ENCODE measurements at places on chromosomes 12 and 14. TPM values are rescaled to one million over a fixed set of nuclear protein-coding genes. Genes with fewer than 3 reads are reported as not detected.
A peak's percentile ranks its signal among the peaks of the same experiment; 100 is the strongest.

GRCh38 chr12:98738002-98738401 lies 92.9 kb downstream of the APAF1 start:
- no peak for DNase-seq

Gene RHEBL1
- 3.0 TPM for total RNA-seq

GRCh38 chr12:6158749-6159148 lies 34.3 kb upstream of the VWF start:
- DNase-seq: no peak

GRCh38 chr12:103877934-103878510 lies 37.0 kb upstream of the NT5DC3 start:
- DNase-seq: peak; percentile 74

DNA sequence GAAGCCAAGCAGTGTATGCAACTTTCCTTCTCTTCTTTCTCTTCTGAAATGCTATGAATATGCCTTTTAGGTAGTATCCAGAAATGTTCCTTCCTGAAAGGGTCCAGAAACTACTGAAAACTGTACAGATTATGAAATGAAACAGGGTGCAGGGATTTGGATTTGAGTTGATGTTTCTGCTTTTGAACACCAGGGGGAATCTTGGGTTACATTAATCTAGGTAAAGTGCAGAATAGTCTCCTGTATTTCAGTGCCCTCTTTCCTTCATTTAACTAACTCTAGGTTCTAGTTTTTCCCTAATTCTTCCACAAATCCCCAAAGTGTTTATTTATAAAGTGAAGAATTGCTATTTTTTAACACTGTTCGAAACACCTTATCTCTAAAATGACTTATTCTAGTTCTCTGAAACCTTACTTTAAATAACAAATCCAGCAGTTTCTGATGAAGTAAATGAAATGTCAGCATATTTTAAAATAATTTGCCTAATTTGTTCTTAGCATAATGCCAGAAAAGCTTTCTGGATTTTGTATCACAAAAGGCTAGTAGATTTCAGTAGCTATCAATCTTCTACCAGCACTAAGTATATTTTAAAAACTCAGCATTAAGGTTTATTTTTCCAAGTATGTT lies 111.9 kb downstream of the LRRK2 start:
- no peak for DNase-seq

- peak; percentile 65 for DNase-seq
Measured at GRCh38 chr12:9732921-9733461, at the start of gene CLECL1. TSS of gene CLECL1 (minus strand) at chr12:9733097.

- no peak for DNase-seq
Measured at GRCh38 chr12:108907839-108908351, 28.0 kb downstream of the DAO start.

Gene CLEC4C
- 0.39 TPM for total RNA-seq

GRCh38 chr12:122308811-122309210 lies 42.5 kb upstream of the VPS33A start:
- DNase-seq: no peak

Gene MANSC1
- 0.73 TPM for total RNA-seq

Gene SLC6A15
- 0.39 TPM for total RNA-seq

- DNase-seq: no peak
Measured at GRCh38 chr14:59342516-59343484, 122.4 kb downstream of the GPR135 start.

Gene ACOT2
- total RNA-seq: 6.9 TPM

Gene PTPN21
- not detected for total RNA-seq

DNA sequence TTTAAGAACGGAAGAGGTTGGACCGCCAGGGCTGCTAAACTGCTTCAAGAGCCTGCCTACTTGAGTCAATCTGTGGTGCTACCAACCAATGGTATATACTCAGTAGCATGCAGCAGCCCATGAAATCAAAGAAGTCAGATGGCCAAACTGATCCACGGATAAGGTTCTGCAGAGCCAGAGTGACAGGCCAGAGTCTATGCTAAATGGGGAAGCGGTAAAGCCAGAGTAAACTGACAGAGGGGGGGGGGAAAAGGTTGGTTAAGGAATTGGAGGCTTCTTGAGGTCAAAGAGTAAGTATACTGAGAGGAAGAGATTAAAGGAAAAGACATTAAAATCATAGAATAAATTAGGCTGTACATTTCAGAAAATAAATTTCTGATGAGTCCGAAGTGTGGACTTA lies 15.4 kb upstream of the SLC6A13 start:
- no peak for DNase-seq

Gene GALNT9
- total RNA-seq: 0.71 TPM

- DNase-seq: no peak
Measured at GRCh38 chr12:50840809-50841487, 1.8 kb upstream of the TMPRSS12 start.

DNA sequence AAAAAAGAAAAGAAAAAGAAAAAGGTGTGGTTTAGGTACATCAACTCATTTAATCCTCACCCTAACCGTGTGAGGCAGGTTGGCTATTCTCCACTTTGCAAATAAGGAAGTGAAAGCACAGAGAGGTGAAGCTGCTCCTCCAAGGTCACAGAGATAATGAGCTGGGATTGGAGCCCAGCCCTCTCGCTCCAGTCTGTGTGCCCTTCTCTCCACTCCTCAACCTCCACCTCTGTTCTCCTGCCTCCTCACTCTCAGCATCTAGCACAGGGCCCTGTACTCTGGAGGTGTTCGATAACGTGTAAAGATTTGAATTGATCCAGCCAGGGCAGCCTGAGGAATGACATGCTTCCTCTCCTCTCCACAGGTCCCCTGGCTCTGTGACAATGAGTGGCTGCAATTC lies 502.3 kb downstream of the TMEM132D start:
- no peak for DNase-seq

Gene SERPINA3
- total RNA-seq: not detected

- no peak for DNase-seq
Measured at GRCh38 chr12:132393991-132394949, 64.9 kb upstream of the GALNT9 start.

GRCh38 chr12:127750076-127750840 lies 516.7 kb upstream of the TMEM132C start:
- DNase-seq: no peak

Gene SETD3
- total RNA-seq: 35.3 TPM

GRCh38 chr14:104639885-104640548 lies 35.4 kb upstream of the TMEM179 start:
- DNase-seq: peak; percentile 77

DNA sequence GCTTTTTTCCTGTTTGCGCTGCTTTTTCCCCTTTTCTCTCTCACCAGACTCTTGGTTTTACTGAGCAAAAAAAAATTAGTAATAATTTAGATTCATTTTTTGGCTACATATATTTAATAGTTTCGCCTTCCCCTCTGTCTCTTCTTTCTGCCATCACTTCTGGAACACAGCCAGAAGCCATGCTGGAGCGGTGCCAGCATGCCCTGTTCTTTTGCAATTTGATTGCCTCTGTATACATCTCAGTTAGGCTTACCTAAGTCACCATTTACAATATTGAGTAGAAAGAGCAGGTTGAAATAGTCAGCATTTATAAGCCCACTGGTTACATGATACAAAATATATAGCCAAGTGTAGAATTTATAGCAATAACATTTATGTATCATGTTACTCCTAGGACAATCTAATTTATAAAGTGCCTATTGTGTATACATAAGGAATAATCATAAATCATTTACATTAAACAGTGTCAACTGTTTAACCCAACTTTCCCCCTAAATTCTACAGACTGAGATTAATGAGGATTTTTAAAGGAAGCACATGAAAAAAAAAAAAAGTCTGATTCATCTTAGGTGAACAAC lies 413.8 kb upstream of the SOX5 start:
- DNase-seq: no peak

GRCh38 chr12:65208964-65209654 lies 39.7 kb downstream of the LEMD3 start:
- DNase-seq: no peak

Gene ZBTB39
- total RNA-seq: 15.6 TPM

Gene TMEM121
- 1.0 TPM for total RNA-seq

DNA sequence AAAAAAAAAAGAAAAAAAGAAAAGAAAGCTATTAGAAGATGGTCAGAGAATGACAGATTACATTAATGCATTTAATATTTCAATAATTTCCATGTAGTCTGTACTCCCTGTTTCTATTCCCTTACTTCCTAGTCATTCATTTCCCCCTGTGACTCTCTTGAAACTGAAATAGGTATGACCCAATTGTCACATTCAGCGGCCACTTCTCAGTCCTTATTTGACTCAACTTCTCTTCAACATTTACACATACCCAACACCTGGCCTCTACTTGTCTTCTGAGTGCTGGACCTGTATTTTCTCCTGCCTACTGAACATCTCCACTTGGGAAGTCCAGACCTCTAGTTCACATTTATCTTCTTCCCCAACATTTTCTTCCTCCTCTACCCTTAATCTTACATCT lies 7.2 kb downstream of the EEA1 start:
- DNase-seq: no peak

DNA sequence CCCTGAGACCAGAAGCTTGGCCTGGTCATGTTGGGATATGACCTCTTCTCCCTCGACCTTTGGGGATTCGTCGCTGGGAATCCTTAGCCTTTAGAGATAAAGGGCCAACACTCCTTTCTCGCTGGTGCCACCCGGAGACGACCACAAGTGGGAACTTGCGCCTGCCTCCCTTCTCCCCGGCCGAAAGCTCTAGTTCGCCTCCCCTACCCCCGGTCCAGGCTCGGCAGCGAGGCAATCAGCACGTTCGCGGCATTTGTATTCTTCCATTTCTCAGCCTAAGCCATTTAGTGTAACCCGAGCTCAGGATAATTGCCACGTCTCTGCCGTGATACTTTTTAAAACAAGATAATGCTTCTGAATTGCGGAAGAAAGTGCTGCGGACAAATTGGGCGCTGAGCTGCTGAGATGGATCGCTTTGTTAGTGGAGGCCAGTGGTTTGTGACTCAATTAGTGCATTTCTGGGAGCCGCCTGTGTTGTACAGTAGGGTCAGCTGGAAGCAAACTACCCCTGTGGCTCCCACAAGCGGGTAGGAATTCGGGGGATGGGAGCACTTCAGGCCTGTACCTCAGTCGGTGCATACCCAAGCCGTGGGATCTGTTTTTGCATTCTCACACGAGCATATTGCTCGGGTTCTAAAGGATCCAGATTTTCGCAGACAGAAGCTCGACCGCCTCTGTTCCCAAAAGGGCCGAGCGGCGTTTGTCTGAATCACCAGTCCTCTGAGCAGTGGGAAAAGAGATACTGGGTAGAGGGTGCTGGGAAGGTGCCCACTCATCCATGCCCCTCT lies 6.8 kb upstream of the SIX1 start:
- peak; percentile 59 for DNase-seq

Gene ERO1A
- 32.8 TPM for total RNA-seq

GRCh38 chr12:75291014-75291413 lies 39.1 kb downstream of the CAPS2 start:
- no peak for DNase-seq

Gene JPH4
- not detected for total RNA-seq

Gene ADCY4
- total RNA-seq: 7.8 TPM

GRCh38 chr12:21528953-21529352 lies 2.9 kb downstream of the SPX start:
- DNase-seq: no peak

- no peak for DNase-seq
Measured at GRCh38 chr12:27060740-27061139, 21.6 kb downstream of the C12orf71 start.

- no peak for DNase-seq
Measured at GRCh38 chr12:42744539-42745182, 155.1 kb upstream of the PRICKLE1 start.

DNA sequence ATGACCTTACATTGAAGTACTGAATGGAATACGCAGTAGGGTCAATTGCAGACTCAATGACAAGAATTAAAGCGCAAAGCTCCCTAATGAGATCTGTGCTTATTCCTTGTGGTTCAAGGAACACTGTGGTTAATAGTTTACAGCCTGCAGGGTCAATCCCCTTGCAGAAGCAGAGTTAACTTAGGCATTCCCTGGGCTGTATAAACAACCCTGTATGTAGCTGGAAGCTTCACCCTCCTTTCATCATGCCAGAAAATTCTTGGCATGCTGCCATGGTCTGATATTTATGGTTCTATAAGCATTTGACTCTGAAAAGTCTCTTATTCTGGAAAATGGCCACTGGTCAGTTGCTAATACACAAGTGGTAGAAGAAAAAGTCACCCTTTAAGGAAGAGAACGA lies 227.7 kb downstream of the NOVA1 start:
- DNase-seq: no peak

- DNase-seq: no peak
Measured at GRCh38 chr12:130569521-130569920, 146.6 kb downstream of the RIMBP2 start.

- DNase-seq: no peak
Measured at GRCh38 chr14:60253649-60254048, 4.6 kb downstream of the PPM1A start.

Gene PIWIL1
- total RNA-seq: not detected

Gene ACYP1
- 46.7 TPM for total RNA-seq

DNA sequence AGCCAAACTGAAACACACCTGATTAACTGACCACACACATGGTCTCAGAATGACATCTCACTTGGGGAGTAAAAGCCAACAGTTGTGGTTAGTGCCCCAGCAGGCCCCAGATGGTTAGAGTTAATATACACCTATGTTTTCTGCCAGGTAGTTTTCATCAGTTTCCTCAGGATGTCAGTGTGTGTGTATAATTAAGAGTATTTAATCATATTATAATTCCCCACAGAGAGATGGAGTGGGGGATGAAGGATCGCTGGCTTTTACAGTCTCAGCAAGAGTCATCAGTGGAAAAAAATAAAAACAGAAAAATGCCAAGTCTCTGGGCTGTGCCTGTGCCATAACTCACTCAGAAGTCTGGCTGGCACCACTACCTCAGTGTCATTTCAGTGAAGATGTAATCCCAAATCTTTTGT lies 412.5 kb downstream of the ZFP36L1 start:
- no peak for DNase-seq

DNA sequence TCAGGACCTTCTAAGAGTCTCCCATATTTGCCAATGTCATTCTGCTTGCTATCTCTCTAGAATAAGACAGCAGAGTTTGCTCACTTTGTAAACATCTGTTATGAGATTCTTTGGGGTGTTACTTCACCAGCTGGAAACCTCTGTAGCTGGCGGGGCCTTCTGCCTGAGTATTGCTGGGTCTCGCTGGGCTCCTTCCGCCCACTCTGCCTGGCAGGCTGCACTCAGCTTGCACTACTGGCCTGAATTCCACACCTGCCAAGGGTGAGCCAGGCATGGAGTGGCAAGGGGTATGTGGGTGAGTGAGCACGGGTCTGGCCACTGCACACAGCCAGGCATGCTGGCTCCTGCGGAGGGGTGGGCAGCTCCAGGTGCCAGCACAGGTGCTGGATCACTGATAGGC lies 267.3 kb upstream of the PDE3A start:
- no peak for DNase-seq

GRCh38 chr14:52853522-52853854 lies 62.1 kb upstream of the GNPNAT1 start:
- no peak for DNase-seq

DNA sequence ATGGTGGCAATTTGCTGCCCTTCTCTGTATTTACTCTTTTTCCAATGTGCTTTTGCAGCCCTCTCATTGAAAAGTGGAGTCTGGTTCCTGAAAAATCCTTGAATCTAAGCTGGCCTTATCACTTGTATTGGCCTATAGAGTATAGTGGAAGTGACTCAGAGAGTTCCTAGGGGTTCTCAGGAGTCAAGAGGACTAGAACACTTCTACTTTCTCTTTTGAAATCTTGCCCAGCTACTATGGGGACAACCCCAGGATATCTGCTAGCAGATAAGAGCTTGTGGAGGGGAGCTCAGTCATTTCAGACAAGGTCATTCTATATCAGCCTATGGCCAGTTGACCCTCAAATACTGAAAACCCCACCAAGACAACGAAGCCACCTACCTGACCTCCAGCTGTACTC lies 26.7 kb upstream of the WSCD2 start:
- no peak for DNase-seq
